ENCODE measurements at places on chromosomes 4 and X. TPM values are rescaled to one million over a fixed set of nuclear protein-coding genes. Genes with fewer than 3 reads are reported as not detected.

Gene NMU
- not detected for polyA plus RNA-seq

Gene RTL9
- not detected for polyA plus RNA-seq

Gene ELOVL6
- 9.1 TPM for polyA plus RNA-seq

Gene ZNF185
- 3.4 TPM for polyA plus RNA-seq

Gene SASH3
- polyA plus RNA-seq, result 254 TPM

All from immature natural killer cell (primary cell).